ENCODE measurements at places on chromosomes 11 and 22.

GRCh38 chr11:86196085-86196696, 48.4 kb upstream of the EED start:
- peak; percentile 61 for DNase-seq

DNA sequence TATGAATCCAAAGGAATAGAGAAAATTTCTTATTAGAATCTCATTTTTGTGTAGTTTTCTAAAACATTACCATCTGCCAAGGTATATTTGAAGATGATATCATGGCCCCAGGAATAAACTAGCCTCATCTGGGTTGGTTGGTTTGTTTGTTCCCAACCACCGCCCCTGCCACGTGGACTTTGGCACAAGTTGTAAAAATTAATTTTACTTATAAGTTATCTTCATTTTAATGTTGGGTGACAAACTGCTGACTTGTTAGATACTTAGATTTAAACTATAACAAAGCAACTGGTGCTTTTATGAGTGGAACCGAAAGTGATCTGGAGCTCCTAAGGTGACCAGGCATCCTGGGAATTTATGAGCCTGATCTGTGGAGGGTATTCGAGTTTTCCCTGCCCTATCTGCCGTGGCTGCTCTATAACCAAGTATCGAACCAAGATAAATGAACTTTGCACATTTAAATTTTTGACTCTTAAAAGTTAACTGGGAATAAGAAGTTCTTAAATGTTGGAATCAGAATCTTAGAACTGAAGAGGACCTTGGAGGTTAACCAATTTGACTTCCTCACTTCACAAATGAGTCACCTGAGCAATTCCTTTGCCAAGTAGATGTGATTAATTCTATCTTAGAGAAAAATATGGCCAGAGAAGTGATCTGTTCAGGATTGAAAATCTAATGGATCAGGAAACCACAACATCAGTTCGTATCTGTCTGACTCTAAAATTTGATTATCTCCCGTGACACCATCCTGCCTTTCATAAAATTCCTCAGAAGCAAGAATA, 129.1 kb upstream of the ARHGAP42 start:
- DNase-seq, result no peak

DNA sequence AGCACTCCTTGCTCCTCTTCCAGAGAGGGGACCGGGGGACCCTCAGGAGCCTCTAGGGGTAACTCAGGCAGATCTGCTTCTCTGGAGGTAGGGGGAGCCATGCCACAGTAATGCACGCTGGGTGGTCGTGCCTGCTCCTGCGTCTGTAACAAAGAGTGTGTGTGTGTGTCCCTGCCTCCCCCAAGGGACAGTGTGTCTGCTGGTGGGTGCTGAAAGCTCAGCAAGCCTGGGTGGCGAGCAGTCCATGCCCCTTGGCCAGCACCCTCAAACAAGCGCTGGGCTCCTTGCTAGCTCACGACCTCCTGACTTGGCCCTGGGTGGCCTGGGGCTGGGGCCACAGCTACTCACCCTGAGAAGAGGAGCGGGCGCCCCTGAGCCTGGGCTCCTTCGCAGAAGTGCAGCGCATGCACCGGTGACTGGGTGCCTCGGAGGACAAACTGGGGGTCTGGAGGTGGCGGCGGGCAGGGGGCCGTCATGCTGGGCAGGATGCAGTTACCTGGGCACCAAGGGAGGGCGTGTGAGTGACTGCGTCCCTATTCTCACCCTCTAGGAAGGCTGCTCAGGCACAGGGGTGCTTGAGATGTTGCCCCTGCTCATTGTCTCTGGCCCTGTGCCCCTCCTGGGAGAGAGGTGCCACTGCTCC, 33.7 kb downstream of the GNB1L start:
- peak; percentile 29 for DNase-seq

- DNase-seq, result no peak
These were observed 6.1 kb downstream of the SMIM45 start for GRCh38 chr22:41957941-41958556.

DNA sequence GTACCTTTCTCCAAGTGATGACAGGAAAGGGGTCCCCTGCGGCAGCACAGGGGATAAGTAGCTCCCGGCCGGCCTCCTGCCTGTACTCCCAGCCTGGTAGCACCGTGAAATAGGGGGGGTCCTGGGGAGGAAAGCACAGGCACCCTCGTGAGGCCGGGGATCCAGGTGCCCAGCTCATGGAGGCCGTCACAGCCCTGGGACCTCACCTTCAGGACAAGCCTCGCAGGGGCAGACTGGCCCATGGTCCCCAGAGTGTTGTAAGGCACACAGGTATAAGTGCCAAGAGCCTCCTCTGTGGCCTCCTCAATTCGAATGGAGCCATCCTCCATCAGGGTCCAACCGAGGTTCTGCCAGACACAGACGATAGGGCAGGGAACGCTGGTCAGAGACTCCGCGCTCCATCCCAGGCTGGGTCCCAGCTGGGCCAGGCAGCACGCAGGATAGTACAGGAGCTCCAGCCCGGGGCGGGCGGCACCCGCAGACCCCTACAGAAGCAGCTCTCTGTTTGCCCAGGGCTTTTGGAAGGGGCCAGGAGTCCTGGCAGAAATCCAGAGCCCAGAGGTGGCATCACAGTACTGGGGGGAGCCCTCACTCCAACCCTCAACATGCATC, 25.2 kb downstream of the IGSF9B start:
- no peak for DNase-seq

DNA sequence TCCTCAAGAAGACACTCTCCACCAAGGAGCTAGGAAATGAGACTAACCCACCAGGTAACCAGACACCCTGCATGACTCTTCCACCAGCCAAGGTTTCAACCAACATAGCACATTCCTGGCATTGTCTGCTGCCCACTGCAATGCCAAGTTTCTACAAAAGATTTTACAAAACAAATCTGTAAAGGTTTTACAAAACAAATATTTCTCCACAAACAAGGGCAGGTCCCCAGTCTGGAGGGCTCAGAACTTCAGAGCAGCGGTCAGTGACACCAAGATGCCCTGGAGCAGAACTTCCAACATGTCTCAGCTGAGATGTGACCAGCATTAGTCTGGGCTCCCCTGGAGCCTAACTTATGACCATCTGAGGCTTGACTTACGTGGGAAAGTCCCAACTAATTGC, 14.0 kb downstream of the GALNT18 start:
- no peak for DNase-seq

DNA sequence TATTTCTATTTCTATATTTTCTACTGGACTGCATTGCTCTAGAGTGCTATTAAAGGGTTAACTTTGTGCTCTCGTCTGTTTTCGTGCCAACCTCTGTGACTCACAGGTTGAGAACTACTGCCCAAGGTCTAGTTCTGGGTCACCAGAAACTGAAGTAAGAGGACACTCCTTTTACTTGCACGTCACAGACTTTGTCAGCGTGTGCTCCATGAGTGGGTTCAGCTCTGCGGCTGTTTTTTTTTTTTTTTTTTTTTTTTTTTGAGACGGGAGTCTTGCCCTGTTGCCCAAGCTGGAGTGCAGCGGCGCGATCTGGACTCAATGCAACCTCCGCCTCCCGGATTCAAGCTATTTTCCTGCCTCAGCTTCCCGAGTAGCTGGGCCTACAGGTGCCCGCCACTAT, 49.8 kb downstream of the CLMP start:
- no peak for DNase-seq

DNA sequence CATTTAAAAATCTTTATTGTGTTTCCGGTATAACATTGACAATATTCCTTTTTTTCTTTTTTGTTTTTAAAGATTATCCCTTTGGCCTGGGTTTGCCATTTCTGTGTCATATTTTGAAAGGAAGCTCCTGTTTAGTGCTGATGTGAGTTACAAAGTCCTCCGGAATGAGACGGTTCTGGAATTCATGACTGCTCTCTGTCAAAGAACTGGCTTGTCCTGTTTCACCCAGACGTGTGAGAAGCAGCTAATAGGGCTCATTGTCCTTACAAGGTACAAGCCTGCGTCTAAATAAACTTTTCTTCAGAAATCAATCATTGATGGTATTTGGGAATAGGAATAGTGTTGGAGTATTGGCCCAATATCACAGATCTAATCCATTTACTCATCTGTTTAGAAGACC, 19.8 kb downstream of the PIWIL4 start:
- DNase-seq, result no peak

- no peak for DNase-seq
These were observed 108.0 kb upstream of the ALX4 start for GRCh38 chr11:44417731-44418455.

DNA sequence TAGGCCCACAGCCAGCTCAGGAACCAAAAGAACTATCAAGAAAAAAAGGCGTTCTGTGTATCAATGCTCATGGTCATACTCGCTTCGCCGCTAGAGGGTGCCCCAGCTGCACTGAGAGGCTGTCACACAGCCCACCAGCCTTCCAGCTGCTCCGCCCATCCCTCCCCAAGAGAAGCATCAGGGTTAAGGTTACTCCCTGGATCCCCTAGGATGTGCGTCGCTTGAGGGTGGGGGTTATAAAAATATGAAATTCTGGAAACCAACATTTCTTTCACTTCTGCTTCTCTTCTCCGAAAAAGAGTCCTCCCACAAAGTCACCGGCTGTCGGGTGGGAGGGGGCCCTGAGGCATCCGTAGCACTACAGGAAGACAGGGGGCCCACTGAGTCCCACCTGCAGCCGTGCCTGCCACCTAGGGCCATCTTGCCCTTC, 1.7 kb downstream of the CBX6 start:
- DNase-seq, result peak; percentile 94

- peak; percentile 84 for DNase-seq
These were observed 36.6 kb downstream of the ST3GAL4 start for GRCh38 chr11:126391970-126392632.

DNA sequence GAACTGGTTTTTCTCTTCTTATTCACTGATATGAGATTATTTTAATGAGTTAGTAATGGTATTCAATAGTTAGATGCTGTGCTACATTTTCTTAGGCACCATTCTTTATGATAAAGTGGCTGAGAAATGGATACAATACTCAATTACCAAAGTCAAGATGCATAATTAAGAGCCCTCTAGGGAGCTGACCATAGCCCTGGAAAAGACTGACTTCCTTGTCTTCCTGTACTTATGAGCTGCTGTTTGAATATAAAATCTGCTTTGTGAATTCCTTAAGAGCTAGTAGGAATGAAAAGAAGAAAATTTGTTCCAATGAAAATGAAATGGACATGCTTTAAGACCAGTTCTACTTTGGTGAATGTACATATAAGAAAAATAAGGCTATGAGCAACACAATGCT, 452.3 kb downstream of the KCNA4 start:
- no peak for DNase-seq

GRCh38 chr11:8273287-8273686, 9.6 kb upstream of the LMO1 start:
- DNase-seq, result no peak

GRCh38 chr22:20524004-20524481, 16.6 kb downstream of the MED15 start:
- DNase-seq, result no peak

- no peak for DNase-seq
These were observed 538.5 kb downstream of the INSC start for GRCh38 chr11:15653191-15653710.

GRCh38 chr11:80626721-80627120, 1185.9 kb upstream of the TENM4 start:
- no peak for DNase-seq

DNA sequence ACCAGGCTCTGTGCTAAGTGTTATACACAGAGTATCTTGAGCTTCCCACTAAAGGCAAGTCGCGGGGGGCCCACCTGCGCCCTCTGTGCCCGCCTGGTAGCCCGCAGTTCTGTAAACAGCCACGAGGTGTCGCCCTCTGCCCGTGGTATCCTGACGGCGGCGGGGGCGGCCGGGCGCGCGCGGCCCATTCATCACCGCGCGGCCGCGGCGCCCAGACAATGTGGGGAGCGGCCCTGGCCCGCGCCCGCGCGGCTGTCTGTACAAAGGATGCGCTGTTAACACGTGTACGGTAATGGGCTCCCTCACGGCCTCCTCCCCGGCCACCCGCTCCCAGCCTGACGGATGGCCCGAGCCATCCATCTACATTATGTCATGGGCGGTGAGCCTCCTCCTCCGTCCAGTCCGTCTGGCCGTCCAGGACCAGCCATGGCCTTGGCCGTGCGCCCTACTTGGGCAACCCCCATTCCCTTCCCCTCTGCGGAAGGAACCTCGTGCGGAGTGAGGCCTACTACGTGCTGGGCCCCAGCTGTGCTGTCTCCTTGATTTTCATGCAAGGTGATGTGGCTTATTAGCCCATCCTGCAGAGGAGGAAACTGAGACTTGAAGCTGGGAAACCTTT, 99.4 kb downstream of the MIAT start:
- peak; percentile 70 for DNase-seq

- DNase-seq, result no peak
These were observed 40.1 kb downstream of the TRIM66 start for GRCh38 chr11:8642196-8642841.

DNA sequence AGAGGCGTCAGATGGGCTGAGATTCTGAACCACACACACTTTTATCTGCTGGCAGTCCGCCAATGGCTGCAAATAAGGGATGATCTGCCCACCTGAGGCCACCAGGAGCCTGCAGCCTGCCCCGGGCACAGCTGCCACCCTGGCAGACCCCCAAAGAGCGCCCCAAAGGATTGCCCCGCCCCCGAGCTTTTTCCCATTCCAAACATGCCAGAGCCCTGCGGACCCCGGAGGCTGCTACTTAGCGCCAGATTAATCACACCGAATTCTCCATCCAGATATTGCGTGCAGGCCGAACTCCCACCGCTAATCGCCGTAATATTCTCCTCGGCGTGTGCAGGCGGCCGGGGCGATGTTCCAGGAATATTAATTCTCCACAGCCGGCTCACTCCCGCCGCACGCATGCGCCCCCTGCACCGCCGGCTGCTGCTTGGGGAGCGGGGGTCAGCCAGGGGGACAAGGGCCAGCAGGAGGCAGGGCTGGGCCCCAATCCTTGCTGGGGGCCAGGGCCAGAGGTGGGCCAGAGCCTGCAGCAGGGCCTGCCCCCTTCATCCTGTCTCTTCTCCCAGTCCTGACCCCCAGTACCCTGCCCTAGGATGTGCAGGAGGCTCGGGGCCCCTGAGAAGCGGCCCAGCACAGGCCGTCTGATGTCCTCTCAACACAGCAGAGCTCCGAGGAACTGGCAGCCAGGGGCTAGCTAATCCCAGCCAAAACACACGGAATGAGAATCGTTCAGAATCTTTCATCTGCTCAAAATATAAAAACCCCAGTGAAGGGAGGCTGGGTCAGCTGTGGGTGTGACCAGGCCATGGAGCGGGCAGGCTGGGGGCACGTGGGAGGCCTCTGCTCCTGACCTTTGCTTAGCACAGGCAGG, 19.5 kb upstream of the TCF20 start:
- no peak for DNase-seq

DNA sequence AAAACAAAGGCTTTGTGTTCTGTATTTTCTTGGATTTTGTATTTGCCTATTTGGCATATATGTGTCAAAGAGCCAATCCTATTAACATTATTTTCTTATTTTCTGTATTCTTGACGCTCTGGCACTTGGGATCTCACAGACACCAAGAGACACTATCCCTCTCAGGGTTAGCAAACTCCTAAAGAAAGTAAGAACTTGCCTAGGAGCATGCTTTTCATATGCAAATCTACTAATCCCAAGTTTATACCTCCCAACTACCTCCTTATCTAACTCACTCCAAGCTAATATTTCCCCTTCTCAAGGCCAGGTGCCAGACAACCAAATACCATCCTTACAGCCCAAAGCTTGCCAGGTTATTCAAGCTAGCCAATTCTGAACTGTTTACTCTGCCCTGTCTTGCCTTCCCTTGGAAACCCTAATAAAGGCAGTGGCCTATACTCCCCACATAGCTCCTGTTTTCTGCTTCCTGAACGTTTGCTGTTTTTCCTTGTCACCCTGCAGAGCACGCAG, 455.4 kb upstream of the ANO3 start:
- DNase-seq, result no peak

- DNase-seq, result no peak
These were observed 42.3 kb upstream of the RDX start for GRCh38 chr11:110338684-110339083.

GRCh38 chr22:36279219-36279666, 26.3 kb downstream of the APOL1 start:
- peak; percentile 85 for DNase-seq

GRCh38 chr11:86896441-86896841, 58.8 kb downstream of the FZD4 start:
- no peak for DNase-seq

Data from hematopoietic multipotent progenitor cell treated with erythropoietin and hydrocortisone succinate and interleukin-3 and kit ligand, for 4 days (in vitro differentiated cells).